ENCODE measurements at places on chromosomes 1 and 21.

- no peak for DNase-seq
Measured at GRCh38 chr1:220207411-220207810, 64.8 kb downstream of the RAB3GAP2 start.

DNA sequence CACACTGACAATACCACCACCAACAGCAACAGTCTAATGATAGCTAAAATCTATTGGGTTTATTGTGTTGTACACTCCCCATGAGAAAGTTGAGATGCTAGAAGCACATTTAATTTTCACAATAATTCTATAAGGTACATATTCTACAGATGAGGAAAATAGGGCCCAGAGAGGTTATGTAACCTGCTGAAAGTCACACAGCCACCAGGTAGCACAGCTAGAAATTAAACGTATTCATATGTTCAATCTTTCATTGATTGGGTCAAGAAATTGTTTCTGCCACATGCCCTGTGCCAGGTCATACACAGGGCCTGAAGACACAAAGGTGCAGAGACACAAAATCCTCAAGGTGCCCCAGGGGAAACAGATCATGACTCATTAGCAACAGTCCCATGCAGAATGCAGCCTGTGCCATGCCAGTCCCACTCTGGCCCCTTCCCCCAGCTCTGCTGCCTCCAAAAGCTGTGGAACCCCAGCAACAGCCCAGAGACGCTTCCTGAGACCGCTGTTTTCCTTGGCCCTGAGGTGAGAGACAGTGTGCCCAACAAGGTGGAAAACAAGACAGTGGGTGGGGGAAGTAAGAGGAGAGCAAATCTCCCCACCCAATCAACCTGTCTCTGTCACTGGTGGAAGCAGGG lies 32.1 kb downstream of the GJA4 start:
- no peak for DNase-seq

DNA sequence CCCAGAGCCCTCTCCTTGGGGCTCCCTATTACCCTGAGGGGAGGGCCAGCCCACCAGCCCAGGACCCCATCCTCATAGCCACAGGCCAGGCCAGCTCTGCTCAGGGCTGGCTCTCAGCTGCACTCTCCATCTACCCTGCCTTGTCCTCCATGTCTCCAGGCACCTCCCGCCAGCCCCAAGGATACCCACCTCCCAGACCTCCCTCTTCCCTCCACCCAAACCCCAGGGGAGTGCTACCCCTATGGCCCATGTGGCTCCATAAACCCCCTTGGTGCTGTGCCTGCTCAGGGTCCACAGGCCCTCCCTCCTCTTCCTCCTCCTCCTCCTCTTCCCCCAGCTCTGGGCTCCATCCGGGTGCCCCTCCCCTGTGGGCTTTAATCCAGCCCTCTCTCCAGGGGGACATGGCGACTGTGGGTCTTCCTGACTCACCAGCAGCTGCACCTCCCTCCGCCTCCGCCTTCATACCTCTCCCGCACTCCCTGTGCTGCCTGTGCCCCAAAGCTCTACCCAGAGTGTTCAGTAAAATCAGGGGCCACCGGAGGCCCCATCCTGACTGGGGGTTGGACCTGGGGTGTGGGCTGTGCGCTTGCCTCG lies 9.1 kb downstream of the YBEY start:
- DNase-seq = no peak

GRCh38 chr1:26367441-26367840 lies 5.1 kb downstream of the ZNF683 start:
- no peak for DNase-seq

GRCh38 chr1:167935216-167936067 lies 1.0 kb upstream of the DCAF6 start:
- DNase-seq = no peak

DNA sequence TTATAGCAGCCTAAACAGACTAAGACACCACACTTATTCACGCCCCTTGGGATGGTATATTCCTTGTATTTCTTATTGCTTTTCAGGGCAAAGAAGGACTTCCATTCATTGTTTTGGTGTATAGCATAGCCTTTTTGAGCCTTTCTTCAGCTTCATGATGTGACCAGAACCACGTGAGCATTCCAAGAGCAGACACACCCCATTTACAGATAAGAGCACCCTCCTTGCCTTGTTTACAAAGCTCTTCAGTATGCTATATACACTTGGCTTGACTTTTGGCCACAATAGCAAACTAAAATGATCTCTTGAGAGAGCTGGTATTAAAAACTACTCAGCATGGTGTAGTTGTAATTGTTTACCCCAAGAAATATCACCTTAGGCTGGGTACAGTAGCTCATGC lies 78.7 kb downstream of the PIK3R3 start:
- no peak for DNase-seq

- no peak for DNase-seq
Measured at GRCh38 chr1:39808784-39809517, 20.3 kb upstream of the BMP8B start.

DNA sequence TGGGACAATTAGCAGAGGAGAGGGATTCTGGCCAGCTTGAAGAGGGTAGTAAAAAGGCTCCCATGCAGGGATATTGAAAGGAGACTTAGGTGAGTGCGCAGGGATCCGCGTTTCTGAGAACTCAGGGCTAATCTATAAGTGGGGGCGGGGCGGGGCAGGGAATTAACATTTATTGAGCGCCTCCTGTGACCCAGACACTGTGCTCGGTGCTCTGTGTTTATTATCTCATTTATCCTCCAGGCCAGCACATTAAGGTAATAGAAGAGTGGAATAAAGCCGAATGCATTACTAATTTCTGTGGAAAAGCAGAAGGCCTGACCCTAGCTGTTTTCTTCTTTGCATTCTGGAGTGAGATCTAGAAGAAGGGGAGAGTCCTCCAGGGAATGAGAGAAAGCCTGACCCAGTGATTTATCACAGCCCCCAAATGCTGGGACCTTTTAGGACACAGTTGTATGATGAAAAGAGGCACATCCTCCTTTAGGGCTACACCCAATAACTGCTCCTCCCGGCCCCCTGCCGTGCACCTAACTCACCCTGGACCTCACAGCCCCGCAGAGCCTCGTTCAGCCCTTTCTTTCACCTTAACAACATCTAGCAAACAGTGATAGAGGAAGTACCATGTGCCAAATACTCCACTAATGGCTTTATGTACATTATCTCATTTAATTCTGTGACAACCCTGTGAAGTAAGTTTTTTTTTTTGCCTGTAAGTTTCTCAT lies 317.6 kb downstream of the PBX1 start:
- DNase-seq = no peak

GRCh38 chr21:17818186-17819113 lies 706 bp downstream of the C21orf91 start:
- peak; percentile 59 for DNase-seq

DNA sequence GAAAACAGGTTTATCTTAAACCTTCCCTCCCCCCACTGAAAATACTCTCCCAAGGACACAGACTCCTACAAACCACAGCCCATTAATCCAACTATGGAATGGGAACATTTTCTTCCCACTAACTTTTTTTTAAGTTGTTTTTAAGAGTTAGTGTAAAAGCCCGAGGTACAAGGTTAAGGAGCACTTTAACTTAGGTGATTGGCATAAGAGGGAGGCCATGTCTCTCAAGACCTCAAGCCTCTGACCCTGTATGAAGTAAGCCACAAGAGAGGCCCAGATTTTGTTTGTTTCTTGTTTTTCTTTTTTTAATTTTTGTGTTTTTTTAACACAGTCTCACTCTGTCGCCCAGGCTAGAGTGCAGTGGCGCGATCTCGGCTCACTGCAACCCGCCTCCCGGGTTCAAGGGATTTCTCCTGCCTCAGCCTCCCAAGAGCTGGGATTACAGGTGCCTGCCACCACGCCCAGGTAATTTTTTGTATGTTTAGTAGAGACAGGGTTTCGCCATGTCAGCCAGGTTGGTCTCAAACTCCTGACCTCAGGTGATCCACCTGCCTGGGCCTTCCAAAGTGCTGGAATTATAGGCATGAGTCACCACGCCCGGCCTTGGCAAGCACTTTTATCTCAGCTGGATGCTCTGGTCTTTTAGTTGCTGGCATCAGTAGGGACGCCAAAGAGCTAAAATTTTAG lies 14.4 kb downstream of the ARMH1 start:
- DNase-seq = no peak

GRCh38 chr1:175774921-175775320 lies 31.5 kb upstream of the TNR start:
- no peak for DNase-seq

- DNase-seq = no peak
Measured at GRCh38 chr21:41834926-41835663, 44.0 kb downstream of the PRDM15 start.

DNA sequence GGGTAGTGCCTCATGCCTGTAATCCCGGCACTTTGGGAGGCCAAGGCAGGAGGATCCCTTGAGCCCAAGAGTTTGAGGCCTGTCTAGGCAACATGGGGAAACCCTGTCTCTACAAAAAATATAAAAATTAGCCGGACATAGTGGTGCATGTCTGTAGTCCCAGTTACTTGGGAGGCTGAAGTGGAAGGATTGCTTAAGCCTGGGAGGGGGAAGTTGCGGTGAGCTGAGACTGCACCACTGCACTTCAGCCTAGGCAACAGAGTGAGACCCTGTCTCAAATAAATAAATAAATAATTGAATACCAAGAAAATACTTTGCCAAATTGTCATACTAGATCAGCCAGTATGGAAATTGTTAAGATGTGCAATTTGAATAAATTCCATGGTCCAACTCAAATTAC lies 5.9 kb upstream of the RBBP5 start:
- DNase-seq = no peak

DNA sequence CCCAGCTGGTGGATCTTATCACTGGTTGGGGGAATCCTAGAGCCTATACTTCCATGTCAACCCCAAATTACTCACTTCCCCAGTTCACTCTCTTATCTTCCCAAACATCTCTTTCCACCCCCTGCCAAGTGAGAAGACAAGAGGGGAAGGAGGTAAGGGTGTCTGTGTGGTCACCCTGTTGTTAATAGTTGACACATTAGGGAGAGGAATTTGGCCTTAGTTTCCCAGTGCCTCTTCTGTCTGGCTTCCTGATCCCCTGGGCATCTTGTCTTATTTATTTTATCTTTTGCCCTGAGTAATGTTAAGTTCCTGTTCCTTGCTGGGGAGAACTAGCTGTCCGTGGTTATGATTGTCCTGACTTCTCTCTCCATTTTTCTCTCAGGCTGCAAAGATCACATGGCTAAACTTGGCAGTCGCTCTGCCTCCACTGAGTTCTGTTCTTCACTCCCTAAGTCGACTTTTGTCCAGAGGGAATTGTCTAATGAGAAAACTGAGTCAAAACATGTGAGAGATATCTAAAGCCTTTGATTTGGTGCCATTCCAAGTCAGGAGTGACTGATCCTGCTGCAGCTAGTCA lies 157.1 kb upstream of the SYT6 start:
- DNase-seq = no peak

GRCh38 chr21:31873696-31874599 lies 1.1 kb downstream of the HUNK start:
- peak; percentile 18 for DNase-seq

- no peak for DNase-seq
Measured at GRCh38 chr1:63012339-63012738, 228.4 kb downstream of the ATG4C start.

DNA sequence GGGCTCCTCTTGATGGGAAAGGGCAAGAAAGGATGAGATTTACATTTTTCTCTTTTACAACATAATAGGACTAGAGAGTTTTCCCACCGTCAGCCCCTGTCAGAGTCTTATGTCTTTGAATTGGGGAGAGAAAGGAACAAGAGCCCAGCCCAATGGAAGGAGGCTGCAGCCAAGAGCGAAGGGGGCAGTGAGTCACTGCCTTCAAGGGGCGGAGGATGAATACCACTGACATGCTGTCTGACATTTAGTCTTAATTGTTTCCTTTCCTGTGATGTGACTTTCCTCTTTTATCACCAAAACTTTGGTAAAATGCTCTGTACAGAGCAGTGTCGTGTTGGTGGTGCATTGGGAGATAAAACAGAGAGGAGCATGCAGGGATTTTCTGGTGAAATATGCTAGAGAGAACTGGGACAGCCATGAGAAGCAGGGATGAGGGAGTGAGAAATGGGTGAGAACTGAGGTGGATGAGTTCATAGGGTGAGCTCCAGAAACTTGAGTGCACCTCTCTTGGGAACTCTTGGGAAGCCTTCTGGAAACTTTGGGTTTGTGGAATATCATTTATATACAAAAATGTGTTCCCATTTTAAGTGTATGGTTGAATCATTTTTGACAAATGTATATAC lies 179.9 kb upstream of the FGGY start:
- DNase-seq = no peak

DNA sequence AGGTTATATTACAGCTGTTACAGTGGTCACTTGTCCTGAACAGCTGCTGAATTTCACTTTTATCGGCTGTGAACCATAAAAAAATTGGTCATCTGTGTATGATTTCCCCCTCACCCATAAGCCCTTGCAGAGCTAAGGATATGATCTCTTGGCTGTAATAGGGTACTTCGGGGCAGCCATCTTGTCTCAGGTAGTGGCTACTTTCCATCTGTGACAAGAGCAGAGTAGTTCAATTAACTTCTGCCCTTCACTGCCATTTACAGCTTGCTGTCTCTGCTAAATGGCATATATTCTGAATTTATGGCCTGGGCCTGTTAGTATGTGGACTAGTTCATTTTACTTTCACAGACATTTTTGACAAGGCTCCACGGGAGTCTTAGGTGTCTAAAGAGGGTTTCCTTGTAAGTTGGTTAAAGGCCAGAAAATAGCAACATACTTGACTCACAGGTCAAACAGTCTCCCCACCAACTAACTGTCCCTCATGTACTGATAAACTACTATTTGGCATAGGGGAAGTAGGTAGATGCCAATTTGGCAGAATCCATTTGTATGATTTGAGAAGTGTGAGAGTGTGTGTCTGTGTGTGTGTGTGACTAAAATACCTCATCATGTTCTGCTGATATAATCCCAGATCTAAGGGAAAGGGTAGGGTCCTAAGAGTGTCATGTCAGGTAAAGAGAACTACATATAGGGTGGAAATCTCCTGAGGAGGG lies 151.6 kb downstream of the KCTD3 start:
- DNase-seq = no peak

DNA sequence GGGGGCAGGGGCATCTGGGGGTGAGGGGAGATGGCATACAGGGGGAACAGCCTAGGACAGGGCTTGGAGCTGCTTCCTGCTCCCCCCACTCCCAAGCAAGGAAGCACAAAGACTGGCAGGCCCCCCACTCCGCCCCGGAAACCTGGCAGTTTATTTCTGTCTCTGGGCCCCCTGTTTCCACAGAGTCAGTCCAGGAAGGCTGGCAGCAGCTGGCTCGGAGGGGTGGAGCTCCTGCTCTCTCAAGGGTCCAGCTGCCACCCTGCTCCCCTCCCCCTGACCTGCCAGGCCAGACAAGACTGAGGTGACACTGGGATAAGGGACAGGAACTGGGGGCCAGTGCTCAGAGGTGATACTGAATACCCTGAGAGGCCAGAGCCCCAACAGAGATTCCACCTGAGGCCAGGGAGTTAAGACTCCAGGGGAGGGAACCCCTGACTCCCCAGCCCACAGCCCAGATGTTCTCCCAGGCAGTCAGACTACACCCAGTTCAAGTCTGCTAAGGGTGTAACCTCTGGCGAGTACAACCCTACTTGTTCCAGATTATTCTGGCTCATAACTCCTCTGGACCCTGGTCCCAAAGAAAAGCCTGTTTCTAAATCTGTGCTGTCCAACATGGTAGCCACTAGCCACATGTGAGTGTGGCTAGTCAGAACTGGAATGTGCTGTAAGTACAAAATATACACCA lies 26.3 kb downstream of the AHDC1 start:
- DNase-seq = no peak

Measured in cardiac muscle cell (in vitro differentiated cells and primary cell).